ENCODE measurements at places on chromosomes 6 and 20. TPM values are rescaled to one million over a fixed set of nuclear protein-coding genes. Genes with fewer than 3 reads are reported as not detected.

- DNase-seq, result peak; percentile 70
These were observed 36.2 kb downstream of the SNX5 start for GRCh38 chr20:17932396-17932795.

DNA sequence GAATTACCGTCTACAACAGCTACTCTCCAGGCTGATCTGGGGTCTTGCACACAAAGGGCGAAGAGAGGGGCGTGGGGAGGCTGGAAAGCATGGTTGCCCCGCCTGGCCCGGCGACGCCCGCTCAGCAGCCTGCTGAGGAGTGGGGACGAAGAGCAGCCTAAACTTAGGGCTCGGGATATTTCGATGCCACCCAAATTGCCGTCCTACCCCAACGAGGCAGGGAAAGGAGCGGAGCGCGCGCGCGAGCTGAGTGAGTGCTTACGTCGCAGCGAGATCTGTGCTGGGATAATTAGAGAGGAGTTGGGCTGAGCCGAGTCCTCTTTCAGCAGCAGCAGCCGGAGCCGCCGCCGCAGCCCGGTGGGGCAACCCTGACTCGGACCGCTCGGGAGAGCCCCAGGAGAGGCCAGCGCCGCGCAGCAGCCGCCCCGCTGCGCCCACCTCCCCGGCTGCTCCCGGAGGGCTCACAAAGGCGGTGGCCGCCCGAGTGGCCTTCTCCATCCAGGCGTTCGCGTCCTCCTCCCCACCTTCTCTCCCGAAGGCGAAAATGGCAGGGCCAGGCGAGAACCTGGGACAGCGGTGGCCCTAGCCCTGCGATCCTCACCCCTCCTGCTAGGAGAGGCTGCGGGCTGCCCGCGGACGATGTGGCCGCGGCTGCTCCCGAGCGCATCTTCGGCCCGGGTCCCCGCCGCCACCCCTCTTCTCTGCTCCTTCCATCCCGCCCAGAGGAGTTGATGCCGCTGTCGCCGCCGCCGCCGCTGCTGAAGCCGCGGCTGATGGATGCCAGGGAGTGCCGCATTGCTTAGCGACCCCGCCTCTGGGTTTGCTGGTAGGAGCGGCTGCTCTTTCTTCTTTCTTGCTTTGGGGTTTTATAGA, at the start of gene CLVS2:
CLVS2 (plus strand) TSS at position 315 of the 873 bp plus-strand sequence. CDS start 1,543 bp downstream, outside the sequence.
- DNase-seq, result peak; percentile 60

- no peak for DNase-seq
These were observed 94.2 kb downstream of the RREB1 start for GRCh38 chr6:7201732-7202541.

SLC17A3 gene
- total RNA-seq, result not detected

All from tongue (tissue), 3 donors.